ENCODE measurements at places on chromosomes 7 and 10.

DNA sequence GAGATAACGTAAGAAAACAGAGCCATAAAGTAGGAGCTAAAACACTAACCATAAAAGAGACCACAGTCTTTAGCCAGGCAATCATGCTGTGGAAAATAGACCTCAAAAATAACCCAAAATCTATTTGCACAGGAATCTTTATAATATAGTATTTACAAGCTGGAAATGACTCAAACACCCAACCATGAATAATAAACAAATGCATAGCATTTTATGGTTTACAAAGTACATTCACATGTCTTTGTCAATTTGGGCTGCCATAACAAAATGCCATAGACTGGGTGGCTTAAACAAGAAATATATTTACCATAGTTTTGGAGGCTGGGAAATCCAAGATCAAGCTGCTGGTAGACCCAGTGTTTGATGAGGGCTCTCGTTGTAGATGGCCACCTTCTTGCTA, 65.5 kb upstream of the GRB10 start:
- no peak for DNase-seq

- DNase-seq = no peak
Observed at GRCh38 chr10:113202011-113202410, 252.0 kb downstream of the TCF7L2 start.

DNA sequence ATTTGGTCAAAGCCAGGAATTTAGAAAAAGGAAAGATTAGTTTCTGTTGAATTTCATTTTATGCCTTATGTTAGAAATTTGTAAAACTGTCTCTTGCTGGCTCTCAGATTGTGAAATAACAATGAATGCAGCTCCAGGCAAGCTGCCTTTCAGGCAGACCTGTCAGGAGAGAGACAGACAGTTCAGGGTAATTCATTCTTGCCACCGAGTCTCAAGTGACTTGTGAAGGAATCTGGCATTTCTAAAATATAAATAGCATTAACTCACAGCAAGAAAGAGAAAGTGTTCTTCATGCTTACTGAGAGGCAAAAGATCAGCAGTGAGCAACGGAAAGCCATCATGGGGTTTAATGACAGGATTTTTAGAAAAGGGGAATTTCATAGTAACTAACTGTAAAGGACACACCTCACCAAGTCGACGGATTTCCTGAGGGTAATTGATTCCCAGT, 442.3 kb upstream of the AKR1E2 start:
- no peak for DNase-seq

GRCh38 chr10:14389981-14390590, 59.4 kb upstream of the FRMD4A start:
- peak; percentile 68 for DNase-seq

DNA sequence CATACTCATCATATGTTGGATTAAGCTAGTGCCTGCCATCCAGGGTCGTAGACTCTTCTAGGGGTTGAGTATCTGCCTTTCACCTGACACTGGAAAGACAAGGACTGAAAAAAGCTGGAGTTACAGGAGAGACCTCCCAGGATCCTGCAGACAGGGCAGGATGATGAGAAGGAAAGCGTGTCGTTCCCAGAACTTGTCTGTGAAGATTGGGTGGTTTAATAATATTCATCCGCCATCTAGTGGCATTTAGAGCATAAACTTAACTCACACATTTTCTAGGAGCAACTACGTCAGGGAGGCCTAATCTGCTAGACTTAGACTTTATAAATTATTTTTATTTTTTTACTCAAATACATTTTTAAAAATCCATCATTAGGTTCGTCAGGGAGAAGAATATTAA, 59.6 kb downstream of the ADRB1 start:
- no peak for DNase-seq

DNA sequence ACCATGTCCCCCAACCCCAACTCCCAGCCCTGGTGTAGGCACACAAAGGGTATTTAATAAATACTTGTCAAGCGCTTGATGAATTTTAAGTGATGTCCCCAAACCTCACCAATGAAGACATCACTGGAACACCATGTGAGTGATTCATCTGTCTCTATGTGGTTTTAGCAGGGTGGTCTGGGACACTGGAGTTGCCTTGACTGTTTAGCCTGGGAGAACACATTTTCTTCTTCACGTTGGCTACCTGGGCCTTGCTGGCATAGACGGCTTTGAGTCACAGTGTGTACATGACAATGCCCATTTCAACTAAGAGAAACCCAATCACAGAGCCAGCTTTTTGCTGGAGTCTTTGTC, 24.8 kb upstream of the SHH start:
- DNase-seq = no peak

GRCh38 chr10:57663401-57663800, 604.3 kb downstream of the IPMK start:
- DNase-seq = no peak

DNA sequence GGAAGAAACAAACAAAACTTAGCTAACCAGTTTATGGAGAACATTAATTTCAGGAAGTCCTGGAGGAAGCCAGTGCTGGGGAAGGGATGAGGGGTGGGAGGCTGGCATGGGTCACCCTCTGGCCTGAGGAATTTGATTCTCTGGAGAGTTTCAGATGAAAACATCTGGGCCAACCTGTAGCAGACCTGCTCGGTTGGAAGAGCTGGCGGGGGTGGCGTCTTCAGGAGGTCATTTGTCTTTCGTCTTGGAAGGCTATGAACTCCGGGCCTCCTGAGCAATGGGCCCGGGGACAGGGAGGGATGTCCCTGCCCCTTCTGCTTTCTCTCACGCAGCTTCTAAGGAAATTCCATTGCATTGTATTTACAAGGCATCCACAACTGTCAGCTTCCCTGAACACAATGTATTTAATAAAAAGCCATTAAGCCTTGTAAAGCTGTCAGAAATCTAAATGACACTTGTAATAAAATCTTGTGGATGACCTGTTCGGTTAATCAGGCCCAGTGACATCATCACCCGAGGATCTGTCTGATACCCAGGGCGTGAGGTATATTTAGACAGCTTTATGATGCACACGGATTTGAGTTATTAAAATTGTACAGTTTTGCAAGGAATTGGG, 250.5 kb downstream of the RAB11FIP2 start:
- no peak for DNase-seq

DNA sequence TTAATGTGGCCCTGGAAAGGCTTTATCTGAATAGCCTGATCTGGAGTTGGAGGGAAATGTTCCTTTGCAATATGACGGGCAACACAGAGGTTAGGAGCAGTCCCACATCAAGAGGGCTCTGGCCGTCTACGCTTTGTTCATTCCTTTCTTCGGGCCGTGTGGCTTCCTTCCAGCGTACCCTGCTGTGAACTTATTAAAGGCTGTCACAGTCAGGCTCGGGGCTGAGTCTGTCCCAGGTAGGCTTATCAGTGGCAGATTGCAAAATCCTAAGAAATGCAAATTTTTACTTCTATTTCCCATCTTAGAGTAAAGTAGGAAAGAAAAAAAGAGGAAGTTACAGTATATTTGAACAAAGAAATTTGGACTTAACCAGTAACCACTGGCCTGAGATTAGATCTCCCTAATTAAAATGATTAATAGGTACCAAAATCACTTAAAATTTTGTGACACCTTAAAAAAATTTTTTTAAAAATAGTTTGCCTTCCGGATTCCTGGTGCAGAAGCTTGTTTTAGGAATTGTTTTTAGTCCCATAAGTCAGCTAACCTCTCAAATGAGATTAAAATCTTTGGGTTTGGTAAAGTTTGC, 453.1 kb upstream of the MKI67 start:
- DNase-seq = no peak

All from stimulated activated CD4-positive, alpha-beta T cell treated with anti-CD3 and anti-CD28 coated beads, Interleukin-4, amount 100 ng/mL, for 24 hours (primary cell).